ENCODE measurements at places on chromosomes 16 and 17.

DNA sequence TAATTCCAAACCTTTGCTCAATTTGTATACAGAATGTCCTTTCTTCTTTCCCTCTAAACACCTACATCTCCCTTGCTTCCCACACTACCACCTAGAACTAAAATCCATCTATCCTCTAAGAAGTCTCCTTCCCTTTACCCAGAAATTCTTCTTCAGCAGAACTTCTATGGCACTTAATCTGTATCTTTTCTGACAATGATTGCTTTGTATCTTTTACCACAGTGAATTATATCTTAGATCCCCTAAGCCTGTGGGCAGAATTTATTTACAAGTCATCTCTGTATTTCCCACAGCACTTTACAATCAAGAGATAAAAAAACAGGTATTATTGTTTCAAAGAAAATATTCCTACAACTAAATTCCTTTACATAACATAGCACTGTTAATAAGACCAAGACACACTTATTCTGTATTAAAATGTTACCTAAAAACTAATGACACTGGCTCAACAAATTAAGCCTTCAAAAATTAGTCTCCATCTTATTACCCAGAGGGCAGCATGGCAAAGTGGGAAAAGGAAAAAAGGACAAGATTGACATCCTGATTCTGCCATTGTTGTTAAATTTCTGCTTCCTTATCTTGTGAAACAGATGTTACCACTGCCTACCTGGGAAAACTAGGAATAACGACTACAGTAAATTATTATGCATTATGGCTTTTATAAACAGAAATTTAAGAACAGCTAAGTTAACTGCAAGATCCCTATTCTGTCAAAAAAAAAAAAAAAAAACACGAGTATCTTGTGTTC is 42.8 kb downstream of the KANSL1 start:
- DNase-seq, result no peak

GRCh38 chr16:86158688-86159360 is 259.9 kb downstream of the IRF8 start:
- DNase-seq, result no peak

DNA sequence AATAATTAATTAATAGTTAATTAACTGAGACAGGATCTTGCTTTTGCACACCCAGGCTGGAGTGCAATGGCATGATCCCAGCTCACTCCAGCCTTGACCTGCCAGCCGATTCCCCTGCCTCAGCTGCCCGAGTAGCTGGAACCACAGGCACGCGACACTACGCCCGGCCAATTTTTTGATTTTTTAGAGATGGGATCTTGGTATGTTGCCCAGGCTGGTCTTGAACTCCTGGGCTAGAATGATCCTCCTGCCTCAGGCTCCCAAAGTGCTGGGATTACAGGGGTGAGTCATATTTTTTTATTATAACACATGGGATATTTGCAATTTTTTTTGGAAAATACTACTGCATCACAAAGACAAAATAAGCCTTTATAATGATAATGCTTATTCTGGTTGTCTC is 30.4 kb upstream of the BCAR1 start:
- DNase-seq, result no peak

DNA sequence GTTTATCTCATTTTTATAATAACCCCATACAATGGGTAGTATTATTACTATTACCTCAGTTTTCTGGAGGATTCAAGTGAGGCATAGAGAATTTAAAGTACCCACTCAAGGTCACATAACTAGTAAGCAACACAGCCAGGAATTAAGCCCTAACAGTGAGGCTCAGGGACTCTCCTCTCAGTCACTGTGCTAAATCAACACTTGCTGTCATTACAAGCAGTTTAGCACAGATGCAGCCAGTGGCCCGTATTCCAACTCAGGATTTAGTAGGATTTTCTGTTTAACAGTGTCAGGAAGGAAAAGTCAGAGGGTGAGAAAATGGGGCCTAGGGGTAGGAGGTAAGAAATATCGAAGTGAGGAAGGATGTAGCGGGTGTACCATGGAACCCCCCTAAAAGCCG is 536.9 kb downstream of the TMEM114 start:
- no peak for DNase-seq

DNA sequence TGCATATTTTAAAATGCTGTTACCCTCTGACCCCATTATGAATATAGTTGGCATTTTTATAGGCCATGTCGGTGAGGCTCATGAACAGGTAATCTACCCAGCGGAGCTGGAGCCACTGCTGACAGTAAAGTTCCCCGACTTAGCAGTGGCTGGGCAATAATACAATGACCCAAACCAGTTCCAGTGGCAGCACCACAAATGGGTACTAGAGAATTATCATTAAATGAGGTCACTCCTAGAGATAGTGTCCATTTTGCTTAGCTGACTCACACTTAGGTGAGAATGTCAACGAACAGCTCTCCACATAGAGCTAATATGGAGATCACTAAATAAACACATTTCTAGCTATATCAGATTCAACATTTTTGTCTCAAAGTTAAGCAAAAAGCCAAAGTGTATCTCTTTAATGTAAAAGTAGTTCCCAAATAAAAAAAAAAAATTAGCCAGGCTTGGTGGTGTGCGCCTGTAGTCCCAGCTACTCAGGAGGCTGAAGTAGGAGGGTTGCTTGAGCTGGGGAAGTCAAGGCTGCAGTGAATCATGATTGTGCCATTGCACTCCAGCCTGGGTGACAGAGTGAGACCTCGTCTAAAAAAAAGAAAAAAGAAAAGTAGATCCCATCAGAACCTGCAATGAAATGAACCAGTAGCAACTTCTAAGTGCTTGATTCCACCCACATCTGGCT is 7.4 kb downstream of the MYO1D start:
- DNase-seq, result no peak

- DNase-seq, result no peak
Observed at GRCh38 chr17:67696347-67696746, 21.4 kb upstream of the NOL11 start.

GRCh38 chr17:7346761-7347614 is 5.0 kb upstream of the KCTD11 start:
- DNase-seq, result no peak

All from GOT3 (cell line).